ENCODE measurements at places on chromosomes 12 and 14.
A peak's percentile ranks its signal among the peaks of the same experiment; 100 is the strongest.

DNA sequence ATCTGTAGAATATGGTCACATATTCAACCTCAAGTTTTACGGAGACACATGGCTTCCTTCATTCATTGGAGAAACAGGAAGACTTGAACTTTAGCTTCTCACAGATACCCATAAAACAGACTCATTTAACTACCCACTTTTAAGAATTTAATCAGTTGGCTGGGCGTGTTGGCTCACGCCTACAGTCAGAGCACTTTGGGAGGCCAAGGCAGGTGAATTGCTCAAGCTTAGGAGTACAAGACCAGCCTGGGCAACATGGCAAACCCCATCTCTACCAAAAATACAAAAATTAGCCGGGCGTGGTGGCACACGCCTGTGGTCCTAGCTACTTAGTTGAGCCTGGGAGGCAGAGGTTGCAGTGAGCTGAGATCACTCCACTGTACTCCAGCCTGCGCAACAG is 64.7 kb upstream of the STAC3 start:
- DNase-seq, result no peak

DNA sequence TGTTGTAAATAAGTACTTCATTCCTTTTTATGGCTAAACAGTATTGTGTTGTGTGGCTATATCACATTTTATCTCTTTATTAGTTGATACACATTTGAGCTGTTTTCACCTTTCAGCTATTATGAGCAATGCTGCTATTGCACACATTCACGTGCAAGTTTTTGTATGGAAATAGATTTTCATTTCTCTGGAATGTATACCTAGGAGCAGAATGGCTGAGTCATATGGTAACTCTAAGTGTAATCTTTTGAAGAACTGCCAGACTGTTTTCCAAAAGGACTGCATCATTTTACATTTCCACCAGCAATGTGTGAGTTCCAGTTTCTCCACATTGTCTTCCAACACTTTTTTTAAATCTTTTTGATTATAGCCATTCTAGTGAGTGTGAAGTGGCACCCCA is 134.0 kb downstream of the SRGAP1 start:
- peak; percentile 77 for DNase-seq

GRCh38 chr12:571795-572531 is 91.3 kb downstream of the NINJ2 start:
- no peak for DNase-seq

DNA sequence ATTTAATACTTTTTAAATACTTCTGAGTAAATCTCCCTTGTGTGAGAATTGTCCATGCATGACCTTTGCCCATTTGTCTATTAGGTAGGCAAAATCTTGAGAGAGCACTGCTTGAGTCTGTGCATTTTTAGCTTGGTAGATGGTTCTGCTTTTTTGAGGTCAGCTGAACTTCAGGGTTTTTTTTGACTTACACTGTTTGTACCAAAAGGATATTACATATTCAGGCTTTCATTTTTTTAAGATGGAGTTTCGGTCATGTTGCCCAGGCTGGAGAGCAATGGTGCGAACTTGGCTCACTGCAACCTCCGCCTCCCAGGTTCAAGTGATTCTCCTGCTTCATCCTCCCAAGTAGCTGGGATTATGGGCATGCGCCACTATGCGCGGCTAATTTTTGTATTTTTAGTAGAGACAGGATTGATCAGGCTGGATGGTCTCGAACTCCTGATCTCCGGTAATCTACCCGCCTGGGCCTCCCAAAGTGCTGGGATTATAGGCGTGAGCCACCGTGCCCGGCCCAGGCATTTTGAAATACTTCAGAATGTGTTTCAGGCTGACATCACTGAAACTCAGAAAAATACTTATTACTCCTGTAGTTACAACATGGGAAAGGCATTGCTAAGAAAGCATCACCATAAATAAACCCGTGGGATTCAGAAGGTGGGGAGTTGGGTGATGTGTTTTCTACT is 11.1 kb downstream of the RASSF3 start:
- DNase-seq, result no peak

DNA sequence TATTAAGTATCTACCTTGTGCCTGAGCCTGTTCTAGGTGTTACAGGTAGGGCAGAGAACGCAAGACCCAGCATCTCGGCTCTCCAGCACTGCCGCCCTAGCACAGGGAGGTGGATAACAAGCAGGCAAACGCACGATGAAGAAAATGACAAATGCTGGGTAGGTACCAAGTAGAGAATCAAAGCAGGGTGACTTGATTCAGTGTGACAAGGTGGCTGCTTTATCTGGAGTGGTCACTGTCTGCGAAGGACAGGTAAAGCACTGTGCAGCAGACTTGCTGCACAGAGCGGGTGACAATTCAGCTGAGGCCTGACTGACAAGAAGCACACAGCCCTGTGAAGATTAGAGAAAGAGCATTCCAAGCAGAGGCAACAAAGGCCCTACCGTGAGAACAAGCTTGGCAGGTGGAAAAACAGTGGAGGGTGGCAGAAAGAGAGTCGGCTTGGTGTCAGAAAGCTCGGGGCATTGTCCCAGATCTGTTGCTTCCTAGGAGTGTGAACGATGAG is 12.9 kb downstream of the PRKCH start:
- no peak for DNase-seq

GRCh38 chr12:2256453-2256852 is 203.7 kb downstream of the CACNA1C start:
- DNase-seq, result no peak

DNA sequence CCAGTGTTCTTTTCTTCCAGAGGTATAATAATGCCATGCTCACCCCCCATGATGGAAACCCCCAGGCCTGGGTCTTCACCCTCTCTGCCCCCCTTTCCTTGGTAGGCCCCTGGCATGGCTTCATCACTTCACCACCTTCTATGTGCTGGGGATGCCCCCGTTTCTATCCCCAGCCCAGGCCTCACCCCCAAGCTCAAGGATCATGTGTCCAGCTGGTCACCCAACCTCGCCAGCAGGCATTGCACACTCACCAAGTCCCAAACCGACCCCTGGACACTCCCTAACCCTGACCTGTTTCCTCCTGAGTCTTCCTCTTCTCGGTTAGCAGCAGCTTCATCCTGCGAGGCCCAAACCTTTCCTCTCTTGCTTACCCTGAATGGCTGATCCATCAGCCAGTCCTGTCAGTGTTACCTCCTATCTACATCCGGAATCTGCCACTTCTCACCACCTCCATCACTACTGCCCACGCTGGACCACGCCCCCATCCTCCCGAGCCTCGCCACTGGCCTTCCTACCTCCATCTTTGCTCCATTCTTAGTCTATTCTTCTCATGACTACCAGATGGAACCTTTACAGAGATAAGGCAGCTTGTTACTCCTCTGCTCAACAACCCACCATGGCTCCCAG is 69.0 kb downstream of the MVK start:
- DNase-seq, result no peak

GRCh38 chr12:116813271-116814041 is 67.8 kb downstream of the HRK start:
- no peak for DNase-seq

DNA sequence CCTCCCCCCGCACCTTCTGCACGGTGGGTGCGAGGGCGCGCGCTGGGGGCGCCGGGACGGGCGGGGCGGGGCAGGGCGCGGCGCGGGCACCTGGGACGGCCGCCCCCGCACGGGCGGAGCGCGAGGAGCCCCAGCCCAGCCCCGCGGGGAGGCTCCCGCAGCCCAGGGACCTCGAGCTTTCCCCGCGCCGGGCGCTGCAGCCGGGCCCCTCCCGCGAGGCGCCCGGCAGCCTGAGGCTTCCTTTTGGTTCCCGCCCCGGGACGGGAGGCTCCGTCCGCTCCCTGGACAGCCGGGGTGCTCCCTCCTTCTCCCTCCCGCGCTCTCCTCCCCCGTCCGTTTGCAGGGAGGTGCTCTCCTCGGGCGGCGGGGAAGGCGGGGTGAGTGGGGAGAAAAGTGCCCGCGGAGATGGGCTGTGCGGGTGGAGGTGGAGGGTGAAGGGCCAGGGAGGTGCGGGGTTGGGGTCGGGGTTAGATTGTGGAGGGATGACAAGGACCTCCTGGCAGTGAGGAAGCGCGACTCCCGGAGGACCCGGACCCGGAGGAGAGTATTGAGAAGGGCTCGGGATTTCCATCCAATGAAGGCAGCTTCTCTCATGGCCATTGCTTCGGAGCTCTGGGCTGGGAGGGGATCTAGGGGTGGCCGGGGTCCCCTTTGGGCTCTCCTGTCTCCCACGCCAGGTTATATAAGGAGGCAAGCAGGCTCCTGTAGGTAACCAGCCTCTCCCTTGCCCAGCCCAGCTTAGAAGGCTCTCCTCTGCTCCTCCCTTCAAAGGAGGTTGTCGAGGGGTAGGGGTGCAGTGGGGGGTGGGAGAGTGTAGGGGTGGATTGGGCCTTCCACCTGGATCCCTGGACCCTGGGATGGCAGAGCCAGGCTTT is 645 bp downstream of the JDP2 start:
- no peak for DNase-seq

GRCh38 chr12:121535150-121536053 is 45.4 kb downstream of the KDM2B start:
- DNase-seq, result no peak

- no peak for DNase-seq
Measured at GRCh38 chr12:83656004-83656403, 969.3 kb downstream of the TMTC2 start.

- no peak for DNase-seq
Measured at GRCh38 chr12:19937161-19937560, 431.2 kb upstream of the PDE3A start.

GRCh38 chr14:33711811-33712216 is 239.1 kb downstream of the EGLN3 start:
- no peak for DNase-seq

- no peak for DNase-seq
Measured at GRCh38 chr14:64790478-64790877, 86.3 kb downstream of the PLEKHG3 start.

DNA sequence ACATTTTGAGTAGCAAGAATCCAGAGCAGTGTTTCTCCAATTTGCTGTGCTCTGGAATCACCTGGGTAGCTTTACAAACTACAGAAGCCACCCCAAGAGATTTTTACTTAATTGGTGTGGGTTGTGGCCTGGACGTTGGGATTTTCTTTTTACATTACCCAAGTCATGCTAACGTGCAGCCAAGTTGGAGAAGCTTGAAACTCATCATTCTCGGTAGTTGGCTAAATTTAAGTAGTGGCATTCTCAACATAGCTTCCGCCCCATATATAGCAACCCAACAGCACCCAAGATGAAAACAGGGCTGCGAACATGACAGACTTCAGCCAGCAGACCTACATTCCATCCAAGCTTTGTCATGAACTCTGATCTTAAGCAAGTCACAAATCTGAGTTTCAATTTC is 25.0 kb downstream of the DAD1 start:
- no peak for DNase-seq

DNA sequence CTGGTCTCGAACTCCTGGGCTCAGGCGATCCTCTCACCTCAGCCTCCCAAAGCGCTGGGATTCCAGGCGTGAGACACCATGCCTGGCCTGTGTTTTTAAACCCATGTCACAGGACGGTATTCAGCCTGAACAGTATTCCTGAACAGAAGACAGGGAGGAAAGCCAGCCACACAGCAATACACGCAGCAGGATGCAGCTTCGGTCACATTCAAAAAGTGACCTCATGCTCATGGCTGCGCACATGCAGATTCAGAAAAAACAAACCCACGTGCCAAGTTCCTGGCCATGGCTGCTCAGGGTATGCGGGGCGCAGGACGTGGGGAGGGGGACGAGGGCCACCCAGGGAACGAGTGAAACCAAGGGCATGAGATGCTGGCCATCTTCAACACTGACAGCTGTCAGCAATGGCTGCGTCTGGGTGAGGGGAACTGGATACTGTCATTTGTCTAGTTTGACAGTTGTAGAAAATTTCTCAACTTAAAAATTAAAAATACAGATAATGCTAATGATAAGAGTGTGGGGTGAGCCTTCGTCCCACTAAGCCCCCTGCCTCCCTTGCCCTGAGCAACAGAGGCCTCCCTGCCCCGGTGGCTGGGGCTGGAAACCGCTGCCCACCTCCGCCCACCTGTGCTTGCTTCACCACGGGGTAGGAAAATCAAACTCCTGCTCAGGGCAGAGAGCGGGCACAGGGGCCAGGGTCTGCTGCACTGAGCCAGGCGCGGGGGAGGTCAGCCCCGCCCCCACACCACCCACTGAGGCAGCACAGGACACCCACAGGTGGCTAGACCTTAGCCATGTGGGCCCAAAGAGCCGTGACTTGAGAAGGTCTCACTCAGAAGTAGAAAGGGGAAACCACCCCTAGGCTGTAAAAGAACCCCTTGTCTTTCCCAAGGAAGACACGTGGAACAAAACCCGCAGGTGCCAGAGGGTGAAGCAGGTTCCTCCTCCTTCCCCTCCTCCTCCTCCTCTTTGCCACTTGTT is 84.2 kb downstream of the SCARB1 start:
- no peak for DNase-seq

DNA sequence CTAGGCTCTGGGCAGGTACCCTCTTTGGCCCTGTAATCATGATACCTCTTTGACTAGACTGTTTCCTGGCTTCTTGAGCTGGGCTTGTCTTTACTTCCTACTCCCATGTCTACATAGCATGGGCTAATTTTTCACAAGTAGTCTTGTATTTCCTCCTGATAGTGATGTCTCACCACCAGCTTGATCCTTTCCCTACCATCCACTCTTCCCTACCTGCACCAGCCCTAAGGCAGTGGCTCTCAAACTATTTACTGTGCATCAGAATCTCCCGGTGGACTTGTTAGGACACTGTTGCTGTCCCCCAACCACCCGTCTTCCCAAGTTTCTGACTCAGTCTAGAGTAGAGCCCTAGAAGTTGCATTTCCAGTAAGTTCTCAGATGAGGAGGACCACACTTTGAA is 162.7 kb upstream of the AMIGO2 start:
- no peak for DNase-seq

DNA sequence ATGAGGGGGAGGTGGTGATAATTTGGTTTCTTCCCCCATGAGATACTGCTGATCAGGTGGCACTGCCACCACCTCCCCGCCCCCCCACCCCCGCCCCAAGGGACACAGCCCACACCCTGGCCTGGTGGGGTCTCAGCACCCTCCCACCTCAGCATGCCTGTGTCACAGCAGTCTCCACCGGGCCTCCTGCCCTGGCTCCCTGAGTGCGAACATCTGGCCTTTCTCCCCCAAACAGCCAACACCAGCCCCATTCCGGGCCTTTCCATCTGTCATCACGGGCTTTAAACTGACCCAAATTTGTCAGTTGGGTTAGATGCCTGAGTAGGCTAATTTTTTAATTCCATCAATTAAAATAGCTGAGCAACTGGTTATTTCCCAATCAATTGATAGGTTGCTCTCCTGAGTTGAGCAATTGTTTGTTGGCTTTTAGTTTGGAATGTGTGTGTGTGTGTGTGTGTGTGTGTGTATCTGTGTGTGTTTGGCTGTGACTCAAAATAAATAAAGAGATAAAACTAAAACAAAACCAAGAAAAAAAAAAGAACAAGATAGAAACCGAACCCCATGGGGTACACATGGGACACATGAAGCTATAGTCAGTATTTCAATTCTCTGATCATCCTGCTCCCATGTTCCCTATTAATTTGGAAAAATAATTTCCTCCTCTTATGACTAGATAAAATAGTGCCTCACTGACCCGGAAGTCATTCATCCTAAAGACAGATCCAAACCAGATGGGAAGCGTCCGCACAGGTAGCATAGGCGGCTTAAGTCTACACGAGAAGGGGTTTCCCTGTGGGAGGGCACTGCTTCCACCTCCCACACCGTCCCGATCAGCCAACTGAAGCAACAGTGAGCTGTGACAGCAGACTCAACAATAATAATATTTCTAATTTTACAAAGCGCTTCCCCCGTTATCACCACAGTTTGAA is 7.4 kb downstream of the SERPINA12 start:
- no peak for DNase-seq

GRCh38 chr14:81233615-81234014 is 12.9 kb upstream of the GTF2A1 start:
- no peak for DNase-seq

Data from kidney capillary endothelial cell (primary cell).